ENCODE measurements at places on chromosomes 1 and 21.

- no peaks in the 10 kb centered on the region for H3K4me1 ChIP-seq
- DNase-seq: no peak
- H3K27me3 ChIP-seq: no peaks in the 10 kb centered on the region
- no peak overlapping the region for H3K27ac ChIP-seq
- peaks cover 66% of the 10 kb centered on the region for H3K36me3 ChIP-seq
These were observed 41.7 kb upstream of the PTCH2 start for GRCh38 chr1:44884746-44885145.

DNA sequence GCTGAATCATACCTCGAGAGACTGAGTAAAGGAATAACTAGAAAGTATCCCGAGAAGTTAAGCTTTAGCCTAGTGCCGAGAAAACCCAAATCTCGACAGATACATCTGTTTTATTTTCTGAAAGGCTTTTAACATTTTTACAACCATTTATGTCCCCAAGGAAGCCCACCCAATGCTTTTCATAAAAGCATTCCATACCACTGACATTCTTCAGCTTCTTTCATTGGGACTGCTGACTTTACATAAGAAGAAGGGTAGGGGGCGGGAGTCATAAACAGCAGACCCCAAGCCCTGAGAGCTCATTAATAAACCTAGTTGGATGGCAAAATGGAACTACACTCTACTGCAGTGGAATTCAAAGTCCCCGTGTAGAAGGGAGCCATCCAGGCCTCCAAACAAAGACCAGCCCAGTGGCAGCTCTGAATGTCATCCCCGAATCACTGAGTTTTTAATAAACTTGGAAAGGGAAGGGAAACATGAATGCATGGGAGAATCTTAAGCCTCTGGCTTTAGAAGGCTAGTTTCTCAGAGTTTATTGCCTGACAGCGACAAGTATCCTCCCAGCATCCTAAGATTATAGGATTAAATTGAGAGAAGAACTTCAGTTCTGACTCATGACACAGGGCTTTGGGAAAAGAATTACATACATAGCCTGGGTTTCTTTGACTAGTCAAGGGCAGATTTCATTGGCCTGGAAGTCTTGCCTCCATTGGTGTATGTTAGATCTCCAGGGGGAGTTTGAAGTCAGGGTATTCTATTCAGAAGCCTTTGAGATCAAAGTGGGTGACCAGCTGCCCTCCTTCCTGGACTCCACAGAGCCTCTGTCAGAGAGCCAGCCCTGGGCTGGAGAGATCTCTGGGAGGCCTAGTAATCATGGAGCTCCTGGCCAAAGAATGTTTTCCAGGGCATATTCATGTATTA lies 3.7 kb downstream of the ATF3 start:
- H3K4me3 ChIP-seq: no peak overlapping the region
- H3K27ac ChIP-seq: no peak overlapping the region
- no peak for DNase-seq
- peaks cover 25% of the 10 kb centered on the region for H3K4me1 ChIP-seq
- 0 out of 2 replicates have a peak, but pooled peaks cover 3% of the 10 kb centered on the region for H3K36me3 ChIP-seq

DNA sequence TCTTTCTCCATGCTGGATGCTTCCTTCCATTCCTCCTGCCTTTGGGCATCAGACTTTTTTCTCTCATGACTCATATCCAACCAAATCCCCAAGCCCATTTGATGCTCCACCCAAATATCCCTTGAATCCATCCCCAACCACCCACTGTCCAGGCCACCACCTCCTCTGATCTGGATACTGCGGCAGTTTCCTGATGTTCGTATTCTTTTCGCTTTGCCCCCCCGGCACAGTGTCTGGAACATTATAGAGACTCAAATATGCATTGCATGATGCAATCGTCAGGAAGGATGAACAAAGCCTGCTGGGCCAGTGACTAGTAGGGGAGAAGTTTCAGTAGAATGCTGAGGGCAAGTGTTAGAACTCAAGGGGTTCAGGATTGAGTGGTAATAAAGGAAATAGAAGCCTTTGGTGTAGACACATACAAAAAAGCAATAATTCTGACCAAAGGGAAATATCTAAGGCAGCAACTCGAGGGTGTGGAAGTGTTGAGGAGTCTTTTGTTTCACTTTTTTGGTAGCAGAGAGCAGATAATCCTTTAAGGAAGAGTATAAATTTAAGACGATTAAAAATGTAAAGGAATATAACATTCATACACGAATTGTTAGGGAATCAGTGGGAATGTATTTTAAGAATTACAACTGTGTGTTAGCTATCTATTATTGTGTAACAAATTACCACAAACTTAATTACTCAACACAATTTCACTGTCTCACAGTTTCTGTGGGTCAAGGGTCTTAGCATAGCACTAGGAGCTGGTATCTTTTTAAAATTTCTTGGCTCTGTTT lies 7.5 kb downstream of the S100A11 start:
- peaks cover 29% of the 10 kb centered on the region for H3K36me3 ChIP-seq
- DNase-seq: peak; percentile 60
- H3K4me3 ChIP-seq: no peak overlapping the region
- H3K4me1 ChIP-seq: peaks cover 36% of the 10 kb centered on the region

DNA sequence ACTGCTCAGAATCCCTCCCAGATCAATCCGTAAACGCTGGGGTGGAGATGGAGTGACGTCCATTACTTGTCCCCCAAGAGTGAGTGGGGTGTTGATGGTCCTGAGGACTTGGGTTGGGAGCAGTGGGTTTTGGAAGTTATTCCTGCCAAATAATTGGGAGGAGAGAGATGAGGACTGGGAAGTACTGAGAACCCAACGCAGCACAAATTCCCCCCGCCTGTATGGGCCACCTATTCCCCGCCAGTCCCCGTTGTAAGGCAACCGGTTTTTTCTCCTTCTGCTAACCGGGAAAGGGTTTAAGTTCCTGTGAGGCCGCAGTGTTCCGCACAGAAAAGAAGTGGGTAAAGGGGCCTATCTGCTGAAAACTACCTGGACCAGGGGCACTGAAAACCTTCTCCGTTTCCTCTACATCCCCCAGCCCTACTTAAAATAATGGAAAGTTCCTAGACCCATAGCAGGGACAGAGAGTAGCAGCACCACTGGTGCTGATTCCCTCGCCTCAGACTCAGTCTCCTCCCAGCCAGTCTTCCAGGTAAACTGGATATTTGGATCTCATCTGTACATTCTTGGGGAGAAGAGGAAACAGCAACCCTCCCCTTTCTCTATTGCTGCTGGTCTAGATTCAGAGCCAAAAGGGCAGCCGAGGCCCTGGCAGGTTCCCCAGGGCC lies 738 bp downstream of the LURAP1 start:
- no peaks in the 10 kb centered on the region for H3K36me3 ChIP-seq
- H3K4me3 ChIP-seq: peak overlapping the region; percentile 17
- DNase-seq: no peak
- H3K27ac ChIP-seq: no peak overlapping the region

- no peak overlapping the region for H3K4me3 ChIP-seq
- H3K36me3 ChIP-seq: peaks cover 39% of the 10 kb centered on the region
- no peak for DNase-seq
- no peaks in the 10 kb centered on the region for H3K27me3 ChIP-seq
- H3K27ac ChIP-seq: no peak overlapping the region
These were observed 90.5 kb upstream of the JAK1 start for GRCh38 chr1:65056866-65057265.

DNA sequence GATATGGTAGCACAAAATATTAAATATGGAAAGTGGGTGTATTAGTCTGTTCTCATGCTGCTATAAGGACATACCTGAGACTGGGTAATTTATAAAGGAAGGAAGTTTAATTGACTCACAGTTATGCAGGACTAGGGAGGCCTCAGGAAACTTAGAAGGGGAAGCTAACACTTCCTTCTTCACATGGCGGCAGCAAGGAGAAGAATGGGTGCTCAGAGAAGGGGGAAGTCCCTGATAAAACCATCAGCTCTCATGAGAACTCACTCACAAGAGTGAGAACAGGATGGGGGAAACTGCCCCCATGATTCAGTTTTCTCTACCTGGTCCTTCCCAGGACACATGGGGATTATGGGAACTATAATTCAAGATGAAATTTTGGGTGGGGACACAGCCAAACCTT lies 15.8 kb upstream of the BACE2 start:
- H3K27ac ChIP-seq: no peak overlapping the region
- no peaks in the 10 kb centered on the region for H3K4me1 ChIP-seq
- no peak overlapping the region for H3K4me3 ChIP-seq
- no peak for DNase-seq

GRCh38 chr1:112533029-112533428 lies 24.3 kb downstream of the WNT2B start:
- no peaks in the 10 kb centered on the region for H3K4me1 ChIP-seq
- no peaks in the 10 kb centered on the region for H3K27me3 ChIP-seq
- H3K4me3 ChIP-seq: no peak overlapping the region

- peaks cover under 1% of the 10 kb centered on the region for H3K4me1 ChIP-seq
- H3K36me3 ChIP-seq: no peaks in the 10 kb centered on the region
- no peak for DNase-seq
- no peak overlapping the region for H3K4me3 ChIP-seq
These were observed 6.8 kb downstream of the C1orf198 start for GRCh38 chr1:230861489-230861888.

GRCh38 chr1:2230781-2231531 lies 2.8 kb downstream of the SKI start:
- peaks cover 18% of the 10 kb centered on the region for H3K36me3 ChIP-seq
- peaks cover 7% of the 10 kb centered on the region for H3K27me3 ChIP-seq
- DNase-seq: no peak
- no peak overlapping the region for H3K27ac ChIP-seq
- peaks cover 58% of the 10 kb centered on the region for H3K4me1 ChIP-seq

DNA sequence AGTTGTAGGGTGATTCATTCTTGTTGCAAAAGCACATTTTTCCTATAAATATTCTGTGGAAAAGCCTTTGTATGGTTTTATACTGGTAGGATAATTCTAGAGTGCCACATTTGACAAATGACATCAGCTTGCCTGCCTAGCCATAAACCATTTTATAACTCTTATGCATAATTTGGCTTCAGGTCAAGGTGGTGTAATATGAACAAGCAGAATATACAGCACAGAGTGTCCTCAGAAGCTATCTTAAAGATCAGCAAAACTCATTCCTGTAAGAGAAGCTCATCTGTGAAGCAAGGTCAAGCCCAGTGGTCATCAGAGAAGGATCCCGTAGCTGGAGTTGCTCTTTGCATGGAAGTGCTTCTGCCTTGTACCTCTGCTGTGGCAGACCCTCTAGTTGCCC lies 24.0 kb upstream of the C1orf21 start:
- DNase-seq: no peak
- H3K4me1 ChIP-seq: no peaks in the 10 kb centered on the region
- H3K36me3 ChIP-seq: no peaks in the 10 kb centered on the region
- no peak overlapping the region for H3K27ac ChIP-seq
- H3K27me3 ChIP-seq: peaks cover 1% of the 10 kb centered on the region

GRCh38 chr1:10856176-10856683 lies 59.8 kb upstream of the CASZ1 start:
- H3K4me3 ChIP-seq: no peak overlapping the region
- no peak for DNase-seq
- H3K4me1 ChIP-seq: no peaks in the 10 kb centered on the region
- H3K27me3 ChIP-seq: no peaks in the 10 kb centered on the region

GRCh38 chr21:45830720-45831366 lies 150.7 kb upstream of the COL6A1 start:
- H3K36me3 ChIP-seq: no peaks in the 10 kb centered on the region
- H3K27me3 ChIP-seq: no peaks in the 10 kb centered on the region
- no peak for DNase-seq
- no peak overlapping the region for H3K27ac ChIP-seq
- H3K4me1 ChIP-seq: no peaks in the 10 kb centered on the region
- no peak overlapping the region for H3K4me3 ChIP-seq

DNA sequence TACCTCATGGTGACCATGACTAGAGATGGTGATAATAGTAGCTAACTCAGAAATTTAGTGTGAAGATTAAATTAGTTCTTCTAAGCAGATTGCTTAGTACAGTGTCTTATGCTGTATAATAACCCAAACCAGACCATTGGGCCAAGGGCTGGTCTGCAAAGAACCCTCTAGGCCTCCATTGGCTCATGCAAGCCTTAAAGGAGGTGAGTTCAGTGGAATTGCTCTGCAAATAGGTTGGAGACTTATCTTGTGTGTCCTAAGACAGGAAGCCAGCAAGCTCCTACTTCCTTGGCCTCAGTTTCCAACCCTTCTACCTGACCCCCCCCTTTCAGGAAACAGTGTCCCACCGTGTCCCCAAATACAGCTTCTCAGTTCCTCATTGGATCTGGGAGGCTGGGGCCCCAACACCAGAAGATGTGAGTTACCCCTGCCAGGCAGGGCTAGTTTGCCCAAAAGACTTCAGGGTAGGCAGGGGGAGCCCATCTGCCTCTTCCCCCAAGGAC lies 1.9 kb upstream of the MEF2D start:
- H3K4me1 ChIP-seq: peaks cover 65% of the 10 kb centered on the region
- H3K4me3 ChIP-seq: peak overlapping the region; percentile 58
- DNase-seq: no peak

DNA sequence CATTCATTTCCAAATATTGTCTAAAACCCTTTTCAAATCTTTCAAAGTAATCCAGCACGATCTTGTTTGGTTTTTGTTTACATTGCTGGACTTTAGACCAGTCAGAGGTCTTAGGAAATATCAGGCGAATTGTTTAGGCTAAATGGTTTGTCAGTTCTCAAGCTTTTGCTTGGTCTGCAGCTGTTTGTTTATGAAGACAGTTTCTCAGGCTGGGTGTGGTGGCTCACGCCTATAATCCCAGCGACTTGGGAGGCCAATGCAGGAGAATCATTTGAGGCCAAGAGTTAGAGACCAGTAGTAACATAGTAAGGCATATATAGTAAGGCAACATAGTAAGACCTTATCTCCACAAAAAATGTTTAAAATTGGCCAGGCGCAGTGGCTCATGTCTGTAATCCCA lies 77.5 kb downstream of the DNTTIP2 start:
- no peaks in the 10 kb centered on the region for H3K4me1 ChIP-seq
- H3K36me3 ChIP-seq: no peaks in the 10 kb centered on the region
- H3K4me3 ChIP-seq: no peak overlapping the region
- no peaks in the 10 kb centered on the region for H3K27me3 ChIP-seq
- H3K27ac ChIP-seq: no peak overlapping the region

GRCh38 chr21:38337793-38338192 lies 81.0 kb downstream of the KCNJ15 start:
- no peak overlapping the region for H3K4me3 ChIP-seq
- H3K4me1 ChIP-seq: no peaks in the 10 kb centered on the region

DNA sequence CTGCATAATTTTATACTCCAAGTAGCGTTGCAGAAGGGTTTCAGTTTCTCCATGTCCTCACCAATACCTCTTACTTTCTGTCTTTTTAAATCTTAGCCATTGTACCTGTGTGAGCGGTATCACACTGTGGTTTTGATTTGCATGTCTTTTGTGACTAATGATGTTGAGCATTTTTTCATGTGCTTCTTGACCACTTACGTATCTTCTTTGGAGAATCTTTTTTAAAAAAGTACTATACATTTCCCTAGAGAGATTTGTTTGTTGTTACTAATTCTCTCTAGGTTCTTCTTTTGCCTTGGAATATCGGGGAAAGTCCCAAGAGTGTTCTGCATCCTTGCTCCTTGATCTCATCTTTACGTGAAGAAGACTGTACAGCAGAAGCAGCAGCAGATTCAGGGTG lies 81.8 kb upstream of the WARS2 start:
- DNase-seq: no peak
- H3K4me1 ChIP-seq: no peaks in the 10 kb centered on the region
- H3K27me3 ChIP-seq: no peaks in the 10 kb centered on the region
- no peaks in the 10 kb centered on the region for H3K36me3 ChIP-seq
- no peak overlapping the region for H3K4me3 ChIP-seq
- H3K27ac ChIP-seq: no peak overlapping the region

- H3K4me3 ChIP-seq: no peak overlapping the region
- DNase-seq: no peak
- no peaks in the 10 kb centered on the region for H3K36me3 ChIP-seq
These were observed 207.9 kb upstream of the ST6GALNAC5 start for GRCh38 chr1:76659171-76659940.
